ENCODE measurements at places on chromosomes 5 and 9.

- DNase-seq: no peak
These were observed 74.8 kb downstream of the NLN start for GRCh38 chr5:65796751-65797316.

DNA sequence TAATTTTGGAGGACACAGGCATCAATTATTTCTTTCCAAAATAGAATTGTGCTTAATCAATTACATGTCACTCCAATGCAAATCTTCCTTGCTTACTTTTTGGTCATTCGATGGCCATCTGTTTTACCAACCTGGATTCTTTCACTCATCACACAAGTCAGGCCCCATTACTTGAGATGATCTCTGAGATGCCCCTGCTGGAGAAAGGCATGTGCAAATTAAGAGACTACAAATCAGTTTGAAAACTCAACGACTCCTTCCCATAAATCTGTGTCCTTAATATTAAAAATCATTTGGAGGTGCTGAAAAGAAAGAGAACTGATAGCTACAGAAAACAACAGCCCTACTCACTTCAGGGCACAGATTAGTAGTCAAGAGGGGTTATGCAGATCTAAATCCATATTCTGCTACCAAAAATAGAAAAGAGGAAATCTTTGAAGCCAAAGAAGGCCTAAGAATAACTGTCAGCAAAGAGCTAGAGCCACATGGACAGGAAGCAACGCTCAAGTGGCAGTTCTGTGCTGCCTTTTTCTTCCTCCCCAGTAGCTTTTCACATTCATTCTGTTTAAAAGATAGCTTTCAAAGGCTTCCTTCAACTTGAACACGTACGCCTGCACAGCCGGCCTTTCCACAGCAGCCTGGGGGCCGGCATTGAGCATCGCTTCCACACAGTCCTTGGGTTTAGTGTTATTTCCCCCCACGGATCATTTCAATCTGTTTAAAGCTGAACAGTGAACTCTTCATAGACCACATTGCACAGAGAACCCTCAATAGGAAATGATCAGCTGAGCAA, 79.3 kb upstream of the MAP3K1 start:
- DNase-seq: no peak

DNA sequence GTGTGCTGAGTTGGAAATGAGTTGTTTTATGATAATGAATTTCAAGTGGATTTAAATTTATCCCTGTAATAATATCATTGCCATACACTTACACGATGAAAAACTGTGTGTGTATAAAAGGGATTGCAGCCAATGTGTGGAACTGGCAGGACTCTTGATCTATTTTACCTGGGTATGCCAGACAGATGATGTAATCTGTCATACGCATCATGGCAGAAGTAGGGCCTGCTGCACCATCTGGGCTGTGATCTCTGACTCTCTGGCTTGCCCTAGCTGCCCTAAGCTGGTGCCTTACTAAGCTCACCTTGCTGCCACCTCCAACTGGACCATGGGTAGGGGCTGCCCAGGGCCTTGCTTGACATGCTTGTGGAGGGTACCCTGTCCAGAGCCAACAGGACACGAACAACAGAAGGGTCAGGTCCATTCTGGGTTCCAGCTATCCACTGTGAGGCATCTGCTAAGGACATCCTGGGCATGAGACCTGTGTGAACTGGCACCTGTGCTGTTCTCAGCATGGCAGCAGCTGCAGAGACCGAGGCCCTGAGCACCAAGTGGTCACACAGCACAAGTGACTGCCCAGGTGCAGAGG, 184.2 kb downstream of the FSTL4 start:
- DNase-seq: no peak

- DNase-seq: no peak
These were observed 17.5 kb upstream of the POMT1 start for GRCh38 chr9:131485206-131485605.

DNA sequence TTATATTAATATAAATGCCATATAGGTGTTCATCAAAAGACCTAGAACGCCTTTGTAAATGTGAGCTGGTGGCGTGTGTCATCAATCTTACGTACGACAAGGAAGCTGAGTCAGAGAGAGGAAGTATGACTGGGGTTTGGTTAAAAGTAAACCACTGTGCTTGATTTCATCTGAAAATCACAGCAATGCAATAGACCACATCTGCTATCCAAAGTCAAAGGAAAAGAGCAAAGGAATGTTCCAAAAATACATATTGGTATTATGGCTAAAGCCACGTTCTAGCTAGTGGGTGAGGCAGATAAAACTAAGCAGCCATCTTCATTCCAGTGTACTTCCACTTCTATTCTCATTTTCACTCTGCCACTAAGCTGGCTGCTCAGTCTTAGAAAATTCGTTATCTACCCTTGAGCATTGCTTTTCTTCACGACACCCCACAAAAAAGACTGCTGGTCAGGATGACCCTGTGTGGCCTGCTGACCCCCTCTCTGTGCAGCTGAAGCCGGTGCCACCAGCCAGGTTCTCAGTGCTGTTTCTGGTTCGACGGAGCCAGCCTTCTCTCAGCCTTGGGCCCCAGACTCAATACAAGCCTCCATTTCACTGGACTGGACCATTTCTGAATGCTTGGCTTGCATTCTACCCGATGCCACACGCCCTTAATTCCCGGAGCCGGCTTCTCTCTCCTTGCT, 23.8 kb downstream of the SHC3 start:
- DNase-seq: no peak
